Aorta (tissue), 5 donors: ENCODE measurements at places on chromosomes 2 and 18. TPM values are rescaled to one million over a fixed set of nuclear protein-coding genes. Genes with fewer than 3 reads are reported as not detected.

DNA sequence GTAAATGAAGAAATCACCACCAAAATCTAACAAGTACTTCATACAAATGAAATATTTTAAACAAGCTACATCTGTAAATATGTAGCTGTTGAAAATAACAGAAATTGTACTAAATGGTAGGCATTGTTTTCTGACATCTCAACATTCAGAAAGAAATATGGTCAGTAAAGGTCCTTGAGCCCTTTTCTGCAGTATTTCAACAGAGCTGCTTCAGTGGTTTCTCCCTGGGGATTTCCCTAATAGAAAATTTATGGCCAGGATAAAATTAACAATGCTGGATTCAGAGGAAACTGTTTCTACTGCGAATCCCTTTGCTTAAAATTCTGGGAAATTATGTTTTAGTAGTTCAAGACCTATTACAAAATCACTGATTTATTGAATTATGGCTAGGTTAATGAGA lies 256.6 kb downstream of the PIEZO2 start:
- H3K27ac ChIP-seq, result no peak overlapping the region
- DNase-seq, result no peak
- H3K36me3 ChIP-seq, result no peaks in the 10 kb centered on the region
- H3K27me3 ChIP-seq, result no peaks in the 10 kb centered on the region
- no peak overlapping the region for H3K4me3 ChIP-seq

Gene UGT1A8
- polyA plus RNA-seq, result 1.0 TPM

GRCh38 chr2:64017811-64018700 lies 1.2 kb downstream of the VPS54 start:
- peaks cover 3% of the 10 kb centered on the region for H3K4me1 ChIP-seq
- no peaks in the 10 kb centered on the region for H3K27me3 ChIP-seq
- peak overlapping the region; percentile 87 for H3K27ac ChIP-seq
- no peak for DNase-seq

DNA sequence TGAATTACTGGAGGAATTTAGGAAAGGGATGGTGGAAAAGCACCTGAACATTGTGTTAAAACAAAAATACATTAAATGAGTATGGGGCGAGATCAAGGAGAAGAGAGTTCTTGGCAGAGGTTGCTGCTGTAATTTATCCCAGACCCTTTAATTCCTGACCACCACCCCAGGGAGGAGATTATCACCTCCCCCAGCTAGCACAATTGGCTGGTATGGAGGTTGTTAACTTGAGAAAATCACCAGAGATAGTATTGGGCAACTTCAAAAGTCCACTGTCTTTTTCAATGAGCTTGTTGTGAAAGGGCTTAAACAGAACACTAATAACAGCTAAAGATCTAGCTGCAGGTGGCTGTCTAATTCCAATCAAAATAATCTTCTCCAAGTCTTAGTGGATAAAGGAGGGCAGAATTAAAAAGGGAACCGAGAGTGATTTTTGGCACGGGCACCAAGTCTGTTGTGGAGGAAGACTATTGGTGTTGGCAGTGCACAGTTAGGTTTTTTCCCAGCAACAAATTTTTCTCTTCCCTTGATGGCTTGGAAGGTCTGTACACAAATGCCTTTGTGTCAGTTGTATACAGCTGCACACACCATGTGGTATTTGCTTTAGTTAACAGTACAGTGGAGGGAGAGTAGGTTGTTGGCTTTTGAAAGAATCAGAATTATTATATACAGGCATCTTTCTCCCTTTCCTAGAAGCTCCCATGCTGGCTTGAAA lies 289.5 kb downstream of the SLC4A3 start:
- H3K36me3 ChIP-seq, result no peaks in the 10 kb centered on the region
- no peaks in the 10 kb centered on the region for H3K4me1 ChIP-seq
- H3K27me3 ChIP-seq, result no peaks in the 10 kb centered on the region
- H3K4me3 ChIP-seq, result no peak overlapping the region
- no peak overlapping the region for H3K27ac ChIP-seq
- no peak for DNase-seq

Gene IL37
- not detected for polyA plus RNA-seq

DNA sequence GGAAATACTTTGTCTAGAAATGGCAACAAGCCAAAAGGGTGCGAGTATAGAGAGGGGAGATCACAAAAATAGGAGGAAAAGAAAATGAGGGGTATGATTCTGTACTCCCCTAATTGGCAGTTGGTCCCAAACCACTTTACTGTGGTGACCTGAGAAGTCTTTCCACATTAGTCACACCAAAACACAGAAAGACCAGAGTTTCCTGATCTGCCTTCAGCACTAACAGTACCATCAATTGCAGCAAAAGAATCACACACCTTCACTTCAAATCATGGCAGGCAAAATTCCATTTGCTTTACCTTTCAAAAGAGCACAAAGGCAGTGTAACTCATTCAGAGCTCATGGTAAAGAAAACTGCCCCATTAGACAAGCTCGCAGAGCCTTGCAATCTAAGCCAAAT lies 86.8 kb downstream of the ALK start:
- no peak for DNase-seq
- no peak overlapping the region for H3K27ac ChIP-seq
- no peaks in the 10 kb centered on the region for H3K36me3 ChIP-seq
- H3K4me3 ChIP-seq, result no peak overlapping the region
- H3K27me3 ChIP-seq, result no peaks in the 10 kb centered on the region

Gene ANKRD29
- 11.6 TPM for polyA plus RNA-seq

- no peak overlapping the region for H3K27ac ChIP-seq
- no peak for DNase-seq
Observed at GRCh38 chr2:180358458-180358857, 351.4 kb upstream of the CWC22 start.
